GM04504 (cell line): ENCODE measurements at places on chromosomes 16 and 17.

DNA sequence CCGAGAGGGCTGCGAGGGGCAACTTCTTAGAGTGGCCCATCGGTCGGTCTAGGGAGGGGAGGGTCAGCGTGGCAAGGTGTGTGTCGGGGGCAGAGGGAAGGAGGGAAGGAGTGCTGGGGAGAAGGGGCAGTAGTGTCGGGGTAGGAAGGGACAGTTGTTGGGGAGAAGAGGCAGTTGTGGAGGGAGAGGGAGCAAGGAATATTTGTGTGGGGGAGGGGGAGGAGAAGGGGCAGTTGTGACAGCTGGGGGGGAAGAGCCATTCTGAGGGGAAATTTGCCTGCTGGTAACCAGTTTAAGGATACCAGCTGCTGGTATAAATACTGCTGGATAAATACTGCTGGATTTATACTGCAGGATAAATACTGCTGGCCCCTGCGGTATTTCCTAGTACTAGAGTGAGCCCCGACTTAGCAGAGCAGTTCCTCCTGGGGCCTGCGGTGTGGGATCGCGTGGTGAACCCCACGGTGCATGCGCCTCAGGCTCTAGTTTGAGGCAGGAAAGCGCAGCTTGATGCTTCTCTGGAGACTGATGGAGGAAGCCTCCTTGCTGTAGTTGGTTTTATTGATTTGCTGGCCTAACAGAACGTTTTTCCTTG lies 309 bp downstream of the DNAH2 start:
- no peak for DNase-seq

DNA sequence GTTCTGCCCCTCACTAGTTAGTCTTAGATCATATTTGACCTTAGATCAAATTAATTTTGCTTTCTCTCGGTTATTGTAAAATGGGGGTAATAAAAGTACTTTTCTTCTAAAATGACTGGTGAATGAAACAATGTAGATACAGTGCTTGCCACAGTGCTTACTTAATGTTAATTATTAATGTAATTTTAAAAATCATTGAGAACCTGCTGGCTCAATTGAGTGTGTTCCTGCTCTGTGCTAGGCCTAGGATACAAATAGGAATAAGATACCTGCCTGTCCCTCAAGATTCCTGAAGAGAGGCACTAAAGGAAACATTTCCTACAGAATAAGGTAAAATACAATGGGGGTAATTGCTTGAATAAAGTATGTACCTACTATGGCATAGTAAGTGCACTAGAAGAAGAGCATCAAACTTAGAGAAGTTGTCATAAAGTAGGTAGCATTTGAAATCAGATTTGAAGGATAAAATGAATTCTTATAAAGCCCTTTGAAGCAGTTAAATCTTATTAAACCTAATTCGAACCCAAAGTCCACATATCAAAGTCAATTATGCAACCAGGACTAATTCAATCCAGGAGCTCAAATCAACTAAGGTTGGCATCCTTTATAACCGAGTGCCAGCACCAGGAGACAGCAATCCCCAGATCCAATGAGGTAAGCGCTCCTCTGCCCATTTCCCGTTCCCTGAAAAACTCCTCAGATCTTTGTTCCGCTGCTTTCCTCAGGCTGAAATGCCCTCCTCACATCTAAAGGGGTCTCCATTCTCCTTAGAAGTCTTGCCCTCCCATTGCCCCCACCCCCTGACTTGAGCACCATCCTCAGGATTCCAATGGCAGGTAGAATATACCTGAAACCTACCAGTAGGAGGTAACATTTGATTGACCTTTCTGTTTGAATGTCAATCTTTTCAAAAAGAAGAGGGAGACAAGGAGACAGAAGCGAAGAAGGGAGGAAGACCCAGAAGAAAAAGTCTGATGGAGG lies 2.4 kb upstream of the MED13 start:
- DNase-seq: no peak

GRCh38 chr17:51245535-51245934 lies 14.3 kb downstream of the MBTD1 start:
- DNase-seq: no peak

- DNase-seq: no peak
These were observed 9.0 kb upstream of the DRC7 start for GRCh38 chr16:57685633-57686032.

DNA sequence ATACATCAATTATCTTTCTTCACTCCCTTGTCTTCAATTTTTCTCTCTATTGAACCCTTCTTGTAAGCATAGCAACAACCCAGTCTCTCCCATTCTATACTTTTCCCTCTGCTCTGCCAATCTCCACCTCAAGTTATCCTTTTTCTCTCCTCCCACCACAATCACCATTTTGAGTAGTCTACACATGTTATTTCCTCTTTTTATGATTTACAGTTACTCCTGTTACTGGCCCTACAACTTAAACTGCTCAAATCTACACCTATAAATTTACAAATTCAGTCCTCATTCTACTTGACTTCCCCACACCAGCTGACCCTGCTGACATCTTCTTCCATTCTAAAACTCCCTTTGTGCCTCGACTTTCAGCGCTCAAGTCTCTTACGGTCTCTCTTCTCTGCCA lies 84.6 kb downstream of the SPAG9 start:
- no peak for DNase-seq

- DNase-seq: no peak
These were observed 17.0 kb downstream of the DUSP14 start for GRCh38 chr17:37506678-37507077.

- DNase-seq: no peak
These were observed 5.4 kb downstream of the FSCN2 start for GRCh38 chr17:81533339-81534141.

GRCh38 chr17:59620518-59621259 lies 994 bp downstream of the CLTC start:
- no peak for DNase-seq

DNA sequence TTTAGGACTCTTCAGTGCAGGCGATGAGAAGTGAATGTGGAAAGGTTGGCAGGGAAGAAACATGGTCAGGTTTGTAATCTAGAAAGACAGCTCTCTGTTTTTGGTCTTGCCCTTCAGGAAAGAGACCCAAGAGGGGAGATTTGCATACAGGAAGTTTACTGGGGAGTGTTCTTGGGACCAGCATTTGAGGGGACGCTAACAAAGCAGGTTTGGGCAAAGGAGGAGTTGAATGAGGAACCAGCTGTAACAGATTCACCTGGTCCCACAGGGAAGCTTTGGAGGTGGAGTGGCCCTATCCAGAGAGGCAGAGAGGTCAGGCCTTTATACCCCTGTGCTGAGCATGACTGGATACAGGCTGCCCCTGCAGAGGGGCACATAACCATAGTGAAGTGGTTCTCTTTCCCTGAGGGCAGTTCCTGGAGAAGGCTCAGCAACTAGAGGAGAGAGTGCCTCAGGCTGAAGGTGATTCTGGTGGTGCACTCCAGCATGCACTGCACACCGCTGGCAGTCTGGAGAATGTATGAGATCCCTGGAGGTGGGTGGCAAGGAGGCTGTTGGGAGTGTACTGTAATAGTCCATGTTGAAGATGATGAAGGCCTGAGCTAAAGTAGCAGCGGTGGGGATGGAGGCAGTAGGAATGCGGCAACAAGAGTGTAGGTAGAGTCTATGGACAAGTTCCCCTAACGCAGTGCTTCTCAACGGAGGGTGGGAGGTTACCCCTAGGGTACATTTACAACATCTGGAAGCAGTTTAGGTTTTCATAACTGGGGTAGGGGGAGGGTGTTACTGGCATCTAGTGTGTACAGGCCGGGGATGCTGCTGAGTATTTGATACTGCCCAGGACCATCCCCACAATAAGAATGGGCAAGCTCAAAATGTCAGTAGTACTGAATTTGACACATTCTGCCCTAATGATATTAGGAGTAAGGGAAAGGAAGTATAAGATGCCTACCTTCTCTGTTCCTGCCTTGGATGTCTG lies 37.2 kb downstream of the MAP2K6 start:
- no peak for DNase-seq

DNA sequence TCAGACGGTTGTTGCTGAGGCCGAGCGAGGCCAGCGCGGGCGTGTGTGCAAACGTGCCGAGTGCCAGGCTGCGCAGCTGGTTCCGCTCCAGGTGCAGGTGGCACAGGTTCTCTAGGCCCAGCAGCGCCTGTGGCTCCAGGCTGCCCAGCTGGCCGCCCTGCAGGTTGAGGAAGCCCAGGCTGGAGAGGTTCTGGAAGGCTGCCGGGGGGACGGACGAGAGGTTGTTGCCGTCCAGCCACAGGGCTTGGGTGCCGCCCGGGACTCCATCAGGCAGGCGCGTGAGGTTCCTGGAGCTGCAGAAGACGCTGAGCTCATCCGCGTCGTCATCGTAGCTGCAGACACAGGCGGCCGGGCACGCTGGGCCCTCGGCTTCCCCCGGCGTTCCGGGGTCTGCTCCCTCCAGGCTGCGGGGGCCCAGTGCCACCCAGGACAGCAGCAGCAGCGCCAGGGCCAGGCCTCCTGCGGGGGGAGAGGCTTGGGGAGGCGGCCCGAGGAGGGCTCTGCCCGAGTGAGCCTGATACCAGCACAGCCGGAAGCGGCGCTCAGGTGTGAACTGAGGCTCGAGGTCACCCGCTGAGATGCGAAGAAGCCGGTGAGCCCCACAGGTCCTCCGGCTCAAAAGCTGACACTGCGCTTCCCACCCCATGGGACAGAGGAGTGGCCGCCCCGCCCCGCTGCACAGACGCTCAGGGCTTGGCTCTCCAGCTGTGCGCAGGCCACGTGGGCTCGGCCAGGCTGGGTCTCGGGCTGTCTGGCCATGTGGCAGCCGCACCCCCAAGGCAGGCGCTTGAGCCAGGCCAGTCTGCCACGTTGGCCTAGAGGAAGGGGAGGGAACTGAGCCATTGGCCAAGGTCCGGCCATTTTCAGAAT lies 1.3 kb downstream of the IGFALS start:
- no peak for DNase-seq

DNA sequence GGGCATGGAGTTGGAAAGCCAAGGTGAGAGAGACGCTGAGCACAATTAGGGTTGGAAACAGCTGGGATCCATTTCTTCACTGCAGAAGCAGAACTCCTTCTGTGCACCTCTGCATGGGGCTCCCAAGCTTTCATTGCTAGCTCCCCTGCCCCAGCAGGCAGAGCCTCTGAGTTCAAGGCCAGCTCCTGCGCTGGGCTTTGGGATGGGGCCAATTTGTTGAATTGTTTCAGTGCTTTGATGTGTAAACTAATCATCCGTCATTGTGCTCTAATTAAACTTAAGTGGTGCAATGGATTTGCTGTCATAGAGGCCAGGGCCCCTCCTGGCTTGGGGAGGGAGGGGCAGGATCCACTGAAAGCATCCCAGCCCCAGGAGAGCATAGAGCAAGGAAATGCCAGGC lies 13.5 kb upstream of the LYRM9 start:
- DNase-seq: no peak

DNA sequence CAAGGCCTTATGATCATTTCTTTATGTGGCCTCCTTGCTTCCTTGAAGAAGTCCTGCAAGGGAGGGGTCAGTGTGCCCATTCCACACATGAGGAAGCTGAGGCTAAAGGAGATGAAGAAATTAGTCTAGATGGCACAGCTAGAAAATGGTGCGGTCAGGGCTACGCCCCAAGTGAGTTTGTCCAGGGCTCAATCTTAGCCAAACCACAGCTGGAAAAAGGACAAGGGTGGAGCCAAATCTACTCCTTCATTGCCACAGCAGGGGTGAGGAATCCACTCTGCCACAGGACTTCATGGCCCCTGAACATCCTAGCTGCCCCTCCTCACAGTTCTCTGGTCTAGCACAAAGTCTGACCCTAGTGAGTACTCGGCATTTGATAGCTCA lies 16.2 kb downstream of the BEAN1 start:
- no peak for DNase-seq

GRCh38 chr16:2591476-2592240 lies 53.8 kb downstream of the PDPK1 start:
- DNase-seq: no peak

DNA sequence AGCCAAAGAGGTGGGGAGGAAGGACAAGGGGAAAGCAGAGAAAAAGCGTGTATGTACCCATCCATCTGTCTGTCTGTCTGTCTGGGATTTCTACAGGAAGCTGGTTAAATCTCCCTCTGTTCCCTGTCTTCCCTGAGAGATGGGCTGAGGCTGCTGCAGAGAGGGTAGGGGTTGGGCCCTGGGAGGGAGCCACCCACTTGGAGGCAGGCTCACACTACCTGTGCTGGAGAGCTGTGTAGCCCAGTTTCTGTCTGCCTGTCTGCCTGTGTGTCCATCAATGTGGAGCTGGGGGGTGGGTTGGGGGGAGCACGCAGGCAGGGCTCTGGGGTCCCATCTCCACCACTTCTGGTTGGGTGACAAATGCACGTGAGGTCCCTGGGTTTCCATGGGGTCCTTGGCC lies 18.6 kb upstream of the C17orf113 start:
- DNase-seq: no peak

DNA sequence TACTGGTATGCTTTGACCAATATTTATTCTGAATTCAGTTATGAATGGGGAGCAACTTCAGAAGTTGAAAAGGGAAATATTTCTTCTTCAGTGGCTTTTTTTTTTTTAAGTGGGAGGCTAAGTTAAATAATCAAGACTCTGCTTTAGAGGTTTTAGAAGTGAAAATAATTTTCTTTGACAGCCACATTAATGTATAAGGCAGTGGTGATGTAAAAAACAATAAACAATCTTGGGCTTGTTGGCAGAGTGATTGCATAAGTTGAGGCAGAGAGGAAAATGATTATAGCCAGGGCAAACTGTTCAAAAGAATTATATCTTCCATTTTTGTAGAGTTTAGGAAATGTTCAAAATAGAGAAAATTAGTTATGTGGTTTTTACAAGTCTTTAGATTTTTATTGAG lies 5.4 kb upstream of the KRT12 start:
- no peak for DNase-seq

DNA sequence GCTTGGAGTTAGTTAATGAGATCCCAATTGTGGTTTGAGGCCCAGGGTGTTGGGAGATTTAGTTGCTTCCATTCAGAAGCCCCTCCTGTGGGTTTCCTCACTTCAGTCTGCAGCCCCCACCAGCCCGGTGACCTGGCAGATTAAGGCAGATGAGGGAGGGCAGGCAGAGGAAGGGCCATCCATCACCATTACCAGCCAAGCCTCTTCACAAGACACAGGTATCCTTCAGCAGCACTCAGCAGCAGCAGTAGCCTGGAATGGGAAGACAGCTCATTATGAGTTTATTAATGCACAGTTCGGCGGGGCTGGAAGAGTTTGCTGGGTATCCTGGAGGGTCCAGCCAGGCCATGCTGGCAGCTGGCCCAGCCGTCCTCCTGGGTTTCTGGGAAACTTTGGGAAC lies 90.0 kb upstream of the GPRC5B start:
- no peak for DNase-seq

GRCh38 chr17:10394201-10394887 lies 21.5 kb upstream of the MYH13 start:
- DNase-seq: no peak

DNA sequence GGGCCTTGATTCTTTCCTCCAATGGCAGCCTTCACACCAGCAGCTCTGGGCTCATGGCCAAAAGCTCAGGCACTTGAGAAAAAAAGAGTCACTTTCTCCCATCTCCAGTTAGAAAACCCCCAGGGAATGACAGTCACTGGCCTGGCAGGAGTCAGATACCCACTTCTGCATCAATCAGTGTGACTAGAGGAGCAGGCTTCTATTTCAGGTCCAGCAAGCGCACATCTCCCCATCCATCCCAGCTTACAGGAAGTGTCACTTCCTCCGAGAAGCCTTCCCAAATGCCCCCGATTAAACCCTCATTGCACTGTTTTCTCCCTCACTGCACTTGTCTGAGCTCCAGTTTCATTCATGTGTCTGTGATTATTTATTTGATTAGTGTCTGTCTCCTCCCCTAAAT lies 30.4 kb upstream of the CCL1 start:
- no peak for DNase-seq

- no peak for DNase-seq
These were observed 6.2 kb upstream of the SLC16A13 start for GRCh38 chr17:7029659-7030058.
